ENCODE measurements at places on chromosomes 11 and 22.

DNA sequence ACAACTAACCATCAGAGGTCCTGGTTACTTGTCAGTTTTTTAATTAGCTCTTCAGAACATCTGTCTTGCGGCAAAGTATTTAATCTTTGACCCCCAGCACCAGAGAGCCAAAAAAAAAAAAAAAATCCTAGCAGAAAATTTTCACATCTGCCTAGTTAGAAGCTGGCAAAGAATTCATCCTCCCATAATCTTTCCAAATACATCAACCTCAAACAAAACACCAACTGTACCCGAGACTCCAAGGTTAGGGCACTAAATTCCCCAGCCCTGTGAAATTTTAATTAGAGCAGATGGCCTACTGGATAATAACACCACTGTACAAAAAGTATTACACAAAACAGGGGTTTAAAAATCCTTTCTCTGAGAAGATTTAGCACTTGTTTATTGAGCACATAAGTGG is 55.7 kb downstream of the RAB38 start:
- no peak for DNase-seq

- DNase-seq, result no peak
Measured at GRCh38 chr11:72586321-72587090, 87.7 kb downstream of the PDE2A start.

- DNase-seq, result no peak
Measured at GRCh38 chr22:36249160-36249559, 3.8 kb upstream of the APOL1 start.

- DNase-seq, result no peak
Measured at GRCh38 chr11:103536335-103536722, 427.1 kb downstream of the DYNC2H1 start.

- no peak for DNase-seq
Measured at GRCh38 chr22:25346859-25347751, 127.7 kb downstream of the CRYBB2 start.

DNA sequence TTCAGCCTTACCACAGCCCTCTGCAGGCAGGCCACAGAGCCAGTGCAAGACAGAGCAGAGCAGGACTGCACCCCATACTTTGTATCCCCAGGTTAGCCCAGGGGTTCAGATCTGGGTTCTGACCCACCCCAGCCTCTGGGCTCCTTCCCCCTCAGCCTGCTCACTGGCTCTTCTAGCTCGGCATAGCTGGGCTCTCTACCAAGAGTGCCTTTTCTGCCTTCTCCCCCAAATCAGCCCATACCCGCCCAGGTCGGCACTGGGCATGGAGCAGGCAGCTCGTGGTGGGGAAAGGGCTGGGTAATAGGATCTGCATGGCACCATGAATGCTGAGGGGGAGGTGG is 8.3 kb downstream of the RELT start:
- DNase-seq, result no peak

GRCh38 chr11:2990617-2991451 is 1.3 kb downstream of the NAP1L4 start:
- DNase-seq, result peak; percentile 50

DNA sequence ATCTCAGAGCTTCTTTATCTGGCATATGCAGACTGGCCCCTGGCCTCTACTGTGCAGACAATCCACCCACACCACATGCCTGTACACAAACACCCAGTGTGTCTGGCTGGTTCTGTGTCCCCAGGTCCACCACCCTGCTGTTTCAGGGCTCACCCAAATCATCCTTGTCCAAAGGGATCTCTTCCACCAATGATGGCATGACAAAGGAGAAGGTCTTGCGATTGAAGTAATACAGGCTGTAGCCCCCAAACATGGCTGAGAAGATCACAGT is 1.7 kb downstream of the SLC37A4 start:
- no peak for DNase-seq

GRCh38 chr22:42379966-42380537 is 52.2 kb downstream of the NFAM1 start:
- no peak for DNase-seq

GRCh38 chr11:102283116-102283485 is 34.2 kb upstream of the BIRC3 start:
- DNase-seq, result no peak

All from NCI-H526 (cell line).